Germinal center (tissue), 1 donor: ENCODE measurements at places on chromosomes 3 and 15.
A peak's percentile ranks its signal among the peaks of the same experiment; 100 is the strongest.

GRCh38 chr3:152538518-152538917 lies 269.8 kb downstream of the MBNL1 start:
- no peak for DNase-seq

GRCh38 chr3:101512396-101512645 lies 691 bp downstream of the SENP7 start:
- DNase-seq: no peak

DNA sequence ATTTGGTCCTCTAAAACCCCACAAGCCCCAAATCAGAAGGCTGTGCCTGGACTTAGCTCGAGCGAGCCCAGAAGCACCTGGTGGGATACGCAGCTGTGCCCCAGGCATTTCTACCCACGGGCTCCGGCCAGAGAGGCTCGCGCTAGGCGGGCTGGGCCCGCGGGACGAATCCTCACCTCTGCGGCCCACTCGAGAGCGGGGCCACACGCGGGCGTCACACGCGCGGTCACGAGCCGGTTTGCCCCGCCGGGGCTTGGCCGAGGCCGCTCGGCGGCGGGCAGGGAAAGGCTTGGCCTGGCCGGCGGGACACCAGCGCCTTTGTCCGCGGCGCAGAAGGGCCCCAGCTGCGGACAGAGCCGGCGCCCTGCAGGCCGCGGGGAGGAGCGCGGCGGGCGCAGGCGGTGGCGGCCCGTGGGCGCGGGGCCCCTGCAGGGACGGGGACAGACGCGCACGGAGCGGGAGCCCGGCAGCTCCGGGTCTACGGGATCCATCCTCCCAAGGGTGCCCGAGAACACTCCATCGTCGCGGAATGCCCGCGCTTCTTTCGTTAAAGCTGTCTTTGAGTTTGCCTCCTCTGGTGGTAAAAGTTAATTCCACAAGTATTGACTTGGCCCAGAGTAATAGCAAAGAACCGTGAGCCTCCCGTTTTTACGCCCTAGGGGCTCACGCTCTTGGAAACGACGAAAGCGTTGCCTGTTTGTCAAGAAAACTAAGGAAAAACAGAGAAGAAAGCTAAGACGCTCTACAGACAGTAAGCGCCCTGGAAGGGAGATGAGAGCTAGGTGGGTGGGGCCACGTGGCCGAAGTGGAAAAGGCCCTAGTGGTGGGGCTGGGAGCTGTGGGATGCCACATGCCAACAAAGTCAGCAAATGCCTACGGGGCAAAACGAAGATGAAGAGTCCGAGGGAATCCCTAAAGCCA lies 26.4 kb downstream of the TYRO3 start:
- no peak for DNase-seq

DNA sequence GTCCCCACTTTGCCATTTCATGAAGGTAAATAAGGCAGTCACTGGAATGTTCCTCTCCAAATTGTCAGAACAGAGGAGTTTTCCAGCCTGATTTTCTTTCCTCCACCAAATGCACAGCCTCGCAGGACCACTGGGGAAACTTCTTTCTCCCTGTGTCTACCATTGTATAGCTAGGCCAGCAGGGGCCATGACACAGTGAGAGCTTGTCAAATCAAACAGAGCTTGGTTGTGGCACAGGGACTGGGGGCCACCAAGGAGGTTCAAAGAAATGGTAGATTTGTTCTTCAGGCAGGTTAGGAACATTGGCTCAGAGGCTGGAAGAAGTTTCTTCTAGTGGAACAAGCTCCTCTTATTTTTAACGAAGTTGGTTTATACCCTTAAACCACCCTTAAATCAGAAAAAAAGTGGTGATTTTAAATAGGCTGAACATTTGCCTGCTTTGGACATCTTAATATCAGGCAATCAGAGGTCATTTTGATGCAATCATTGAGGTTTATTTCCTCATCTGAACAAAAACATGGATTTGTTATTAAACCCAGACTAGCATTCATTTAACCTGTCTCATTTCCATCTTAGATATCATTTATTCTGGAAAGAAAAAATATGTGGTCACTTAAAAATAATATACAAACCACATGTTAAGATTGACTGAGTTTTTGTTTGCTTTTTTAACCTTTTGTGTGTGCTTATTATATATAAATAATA lies 105.6 kb downstream of the GTPBP8 start:
- no peak for DNase-seq

DNA sequence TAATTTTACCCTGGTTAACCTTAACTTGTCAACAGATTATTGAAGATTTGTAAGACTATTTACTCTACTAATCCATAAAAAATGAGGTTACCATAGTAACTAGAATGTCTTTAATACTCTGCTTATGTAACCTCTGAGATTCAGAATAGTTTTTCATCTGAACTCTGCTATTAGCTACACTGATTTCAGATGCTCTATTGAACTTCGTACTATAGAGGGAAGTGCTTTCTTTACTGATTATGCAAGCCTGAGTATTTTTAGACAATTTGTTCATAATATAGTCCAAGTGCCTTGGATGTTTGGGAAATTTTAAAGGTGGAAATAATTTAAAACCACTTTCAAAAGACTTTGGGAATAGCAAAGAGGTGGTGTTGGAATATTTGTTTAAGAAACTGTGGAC lies 107.9 kb upstream of the GBE1 start:
- no peak for DNase-seq

DNA sequence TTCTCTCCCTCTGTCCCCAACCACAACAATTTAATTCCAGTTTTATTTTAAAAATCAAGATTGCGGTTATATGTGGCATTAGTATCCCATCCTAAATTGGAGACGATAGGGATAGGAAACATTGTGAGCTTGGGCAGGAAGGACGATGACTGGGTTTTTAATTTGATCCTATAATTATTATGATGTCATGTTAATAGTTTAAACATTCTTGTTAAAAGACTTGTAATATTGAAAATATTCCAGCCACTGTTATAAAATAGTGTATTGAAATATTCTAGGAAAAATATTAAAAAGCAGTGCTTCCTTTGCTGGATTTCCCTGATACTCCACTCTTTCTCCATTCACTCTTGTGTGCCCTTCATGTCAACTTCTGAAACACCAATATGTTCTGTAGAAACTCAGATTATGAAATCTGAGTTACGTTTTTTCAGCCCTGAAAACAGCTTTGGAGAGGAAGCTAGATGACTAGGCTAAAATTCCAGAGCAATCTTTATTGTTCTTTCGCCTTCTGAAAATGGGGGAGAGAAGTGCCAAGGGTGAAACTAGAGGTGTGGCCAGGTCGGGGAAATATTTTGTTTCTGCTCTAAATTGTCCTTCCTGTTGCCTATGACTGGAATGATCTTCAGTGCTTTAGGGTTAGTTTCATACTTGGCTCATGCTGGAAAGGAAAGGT lies 46.1 kb upstream of the MAP3K13 start:
- DNase-seq: no peak

- no peak for DNase-seq
Measured at GRCh38 chr3:138775254-138775595, 59.5 kb downstream of the PIK3CB start.

- DNase-seq: no peak
Measured at GRCh38 chr15:78306176-78306774, 6.9 kb upstream of the SKIC8 start.

DNA sequence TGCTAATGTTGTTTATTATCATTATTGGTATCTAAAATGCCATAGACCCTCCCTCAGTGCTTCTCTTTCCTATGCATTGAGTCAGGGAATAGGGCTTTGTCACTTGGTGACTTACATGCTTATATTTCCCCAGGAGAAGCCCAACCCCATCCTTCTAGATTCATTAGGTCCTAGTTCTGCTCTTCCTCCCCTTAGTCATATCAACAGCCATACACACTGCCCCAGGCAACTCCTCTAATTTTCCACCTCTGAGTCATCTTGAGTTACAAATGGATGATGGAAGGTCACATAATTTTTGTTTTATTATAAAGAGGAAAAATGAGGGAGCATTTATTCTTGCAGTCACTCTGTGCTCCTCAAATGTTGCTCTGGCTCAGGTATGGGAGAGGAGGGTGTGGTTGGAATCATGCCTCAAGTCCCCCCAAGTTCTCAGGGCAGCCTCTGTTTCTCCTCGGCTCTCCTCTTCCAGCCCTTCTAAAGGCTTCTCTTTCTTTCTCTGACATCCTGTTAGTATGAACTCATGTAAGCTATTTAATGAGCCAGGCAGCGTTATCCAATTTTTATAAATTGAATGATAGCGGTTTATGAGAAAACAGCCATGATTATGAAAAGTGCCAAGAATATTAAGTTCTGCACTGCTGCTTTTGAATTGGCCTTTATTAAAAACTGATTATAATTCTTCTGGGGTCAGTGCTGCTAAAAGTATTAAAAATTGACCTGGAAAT lies 45.6 kb upstream of the FSTL1 start:
- DNase-seq: no peak

DNA sequence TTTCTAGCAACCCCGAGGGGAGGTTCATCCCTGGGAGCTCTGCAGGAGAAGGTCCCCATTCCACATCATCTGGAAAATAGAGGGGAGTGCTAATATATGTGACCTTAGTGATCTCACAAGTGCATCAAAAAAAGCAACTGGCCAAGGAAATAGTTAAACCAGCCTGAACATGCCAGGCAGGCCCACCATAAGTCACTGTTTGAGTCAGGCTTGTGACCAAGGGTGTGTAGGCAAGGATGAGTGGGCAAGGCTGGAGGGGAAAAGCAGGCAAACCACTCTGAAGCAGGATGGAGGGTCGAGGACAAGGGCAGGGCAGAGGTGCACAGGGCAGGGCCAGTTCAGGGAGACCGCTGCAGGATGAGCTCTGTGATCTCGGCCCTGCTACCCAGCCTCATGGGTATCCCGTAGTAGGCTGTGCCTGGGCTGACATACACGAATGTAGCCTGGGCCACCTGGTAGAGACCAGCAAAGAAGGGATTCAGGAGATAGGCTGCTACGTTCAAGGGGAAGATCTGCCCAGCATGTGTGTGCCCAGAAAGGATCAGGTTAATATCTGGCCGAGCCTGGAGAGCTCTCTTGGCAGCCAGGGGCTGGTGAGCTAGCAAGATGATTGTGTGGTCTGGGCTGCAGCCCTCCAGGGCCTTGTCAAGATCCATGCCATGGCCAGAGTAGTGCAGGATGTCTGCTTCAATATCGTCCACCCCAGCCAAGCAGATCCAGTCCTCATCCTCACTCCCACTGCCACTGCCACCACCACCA lies 4.3 kb downstream of the GLB1 start:
- DNase-seq: no peak

DNA sequence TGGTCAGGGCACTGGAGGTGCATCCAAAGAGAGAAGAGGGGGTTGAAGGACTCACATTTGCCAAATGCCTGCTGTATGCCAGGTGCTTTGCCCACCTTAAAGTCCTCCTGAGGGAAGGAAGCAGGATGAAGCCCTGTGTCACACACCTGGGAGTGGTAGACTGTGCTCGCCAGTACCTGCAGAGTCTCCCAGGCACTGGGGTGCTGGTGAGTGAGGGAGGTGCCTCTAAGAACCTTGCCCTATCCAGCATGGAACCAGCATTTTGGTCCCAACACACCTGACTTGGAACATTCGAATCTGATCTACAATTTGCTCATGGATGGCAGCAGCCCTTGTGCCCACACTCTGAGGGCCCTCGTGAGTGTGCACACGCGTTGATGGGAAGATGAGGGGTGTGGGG lies 76.7 kb downstream of the SEC22A start:
- DNase-seq: no peak

GRCh38 chr15:73019601-73020146 lies 32.6 kb upstream of the NEO1 start:
- DNase-seq: no peak

GRCh38 chr3:194125442-194125841 lies 10.5 kb upstream of the HES1 start:
- no peak for DNase-seq

- DNase-seq: no peak
Measured at GRCh38 chr15:34353627-34354026, 10.5 kb downstream of the NUTM1 start.

DNA sequence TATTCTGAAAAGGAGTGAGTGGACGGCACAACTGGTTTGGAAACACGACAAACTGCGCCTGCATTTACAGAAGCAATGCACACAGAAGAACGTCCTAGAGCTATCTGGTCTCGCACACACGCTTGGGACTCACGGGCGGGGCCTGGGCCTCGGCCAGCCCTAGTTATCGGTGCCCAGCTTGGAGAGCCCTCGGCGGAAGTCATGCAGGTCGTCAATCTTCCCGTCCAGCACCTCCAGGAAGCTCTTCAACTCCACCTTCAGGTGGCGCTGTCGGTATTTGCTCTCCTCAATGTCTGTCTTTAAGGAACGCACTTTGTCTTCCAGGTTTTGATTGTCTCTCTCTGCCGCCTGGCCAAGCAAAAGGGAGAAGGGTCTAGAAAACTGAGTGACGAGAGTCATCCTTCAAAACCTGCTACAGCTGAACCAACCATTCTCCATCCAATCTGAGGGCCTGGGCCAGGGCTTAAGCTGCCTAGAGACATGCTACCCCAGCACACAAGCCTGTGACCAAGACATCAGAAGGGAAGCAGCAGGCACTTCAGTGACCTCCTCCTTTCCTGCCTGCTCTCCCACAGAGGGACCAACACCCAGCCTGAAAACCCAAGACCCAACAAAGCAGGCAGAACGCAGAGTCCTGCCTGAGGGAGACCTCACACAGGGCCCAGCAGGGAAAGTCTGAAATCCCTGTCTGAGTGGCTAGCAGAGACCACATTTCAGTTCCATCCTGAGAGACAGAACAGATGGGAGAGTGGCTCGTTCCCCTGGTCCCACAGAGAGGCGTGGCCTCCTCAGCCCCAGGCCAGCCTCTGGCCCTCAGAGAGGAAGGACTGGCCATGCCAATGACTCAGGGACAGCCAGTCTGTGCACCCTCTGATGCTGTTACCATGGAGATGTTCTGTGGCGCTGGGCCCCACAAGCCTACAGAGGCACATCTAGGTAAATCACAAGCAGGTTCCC lies 40.4 kb downstream of the WHAMM start:
- peak; percentile 70 for DNase-seq

- no peak for DNase-seq
Measured at GRCh38 chr15:70597056-70597603, 166.2 kb downstream of the UACA start.

GRCh38 chr15:64740311-64741170 lies 34.8 kb downstream of the RBPMS2 start:
- no peak for DNase-seq

DNA sequence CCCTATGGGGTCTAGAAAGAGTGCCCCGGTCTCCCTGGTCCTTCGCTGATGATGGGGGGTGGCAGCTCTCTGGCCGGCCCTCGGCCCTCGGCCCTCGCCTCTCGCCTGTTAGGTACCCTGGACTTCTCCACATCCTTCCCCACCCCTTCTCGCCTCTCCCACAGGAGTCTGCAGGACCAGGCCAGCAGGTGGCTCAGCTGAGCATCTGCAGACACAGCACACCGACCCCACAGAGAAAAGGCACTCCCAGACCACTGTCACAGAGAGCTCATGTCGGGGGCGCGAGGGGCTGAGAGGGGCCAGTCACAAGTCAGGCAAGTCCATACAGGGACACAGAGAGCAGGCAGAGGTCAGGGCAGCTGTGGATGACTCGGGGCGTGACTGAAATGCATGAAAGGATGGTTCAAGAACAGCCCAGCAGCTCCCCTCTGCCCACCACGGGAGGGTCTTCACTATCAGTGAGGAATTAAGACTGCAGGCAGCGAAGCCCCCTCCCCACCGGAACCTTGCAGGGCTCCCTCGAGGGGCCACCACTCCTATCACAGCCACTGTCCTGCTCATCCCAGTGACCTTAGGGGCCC lies 181.7 kb upstream of the NSMCE3 start:
- no peak for DNase-seq

GRCh38 chr3:20772869-20773268 lies 586.9 kb upstream of the SGO1 start:
- no peak for DNase-seq
